ENCODE measurements at places on chromosomes 6 and 20. TPM values are rescaled to one million over a fixed set of nuclear protein-coding genes. Genes with fewer than 3 reads are reported as not detected.

The HRH3 gene
- not detected for total RNA-seq

The COL12A1 gene
- 147 TPM for total RNA-seq

The ADGB gene
- total RNA-seq, result not detected

The SERPINB1 gene
- 3.9 TPM for total RNA-seq

The ZNF512B gene
- total RNA-seq, result 7.7 TPM

The MYCT1 gene
- 0.37 TPM for total RNA-seq

The PNRC1 gene
- 20.3 TPM for total RNA-seq

All from M059J (cell line).